ENCODE measurements at places on chromosomes 13 and 19.

DNA sequence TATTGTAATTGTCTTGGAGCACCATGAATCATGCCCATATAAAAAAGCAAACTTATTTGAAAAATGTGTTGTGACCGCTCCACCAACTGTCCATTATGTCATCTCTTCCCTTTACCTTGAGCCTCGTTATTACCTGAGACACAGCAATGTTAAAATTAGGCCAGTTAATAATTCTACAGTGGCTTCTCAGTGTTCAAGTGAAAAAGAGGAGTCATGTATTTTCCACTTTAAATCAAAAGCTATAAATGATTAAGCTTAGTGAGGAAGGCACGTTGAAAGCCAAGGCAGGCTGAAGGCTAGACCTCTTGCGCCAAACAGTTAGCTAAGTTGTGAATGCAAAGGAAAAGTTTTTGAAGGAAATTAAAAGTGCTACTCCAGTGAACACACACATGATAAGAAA lies 210.5 kb downstream of the GPC6 start:
- no peak for DNase-seq

DNA sequence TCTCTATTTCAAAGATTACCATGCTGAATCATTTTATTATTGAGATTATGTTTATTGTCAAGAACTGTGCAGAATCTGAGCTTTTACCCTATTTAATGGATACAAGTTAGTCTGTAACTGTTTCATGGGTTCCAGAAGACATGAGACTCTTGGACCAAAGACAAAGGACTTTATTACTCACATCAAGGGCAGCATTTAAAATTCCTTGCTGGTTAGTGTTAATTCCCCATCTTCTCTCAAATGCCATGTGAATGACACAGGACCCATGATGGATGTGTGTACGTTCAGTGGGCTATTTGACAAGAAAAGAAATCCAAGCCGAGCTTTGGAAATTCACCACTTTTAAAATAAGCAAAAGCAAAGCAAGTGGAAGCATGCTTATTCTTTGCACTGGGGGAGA lies 139.9 kb downstream of the PCDH20 start:
- DNase-seq = no peak

DNA sequence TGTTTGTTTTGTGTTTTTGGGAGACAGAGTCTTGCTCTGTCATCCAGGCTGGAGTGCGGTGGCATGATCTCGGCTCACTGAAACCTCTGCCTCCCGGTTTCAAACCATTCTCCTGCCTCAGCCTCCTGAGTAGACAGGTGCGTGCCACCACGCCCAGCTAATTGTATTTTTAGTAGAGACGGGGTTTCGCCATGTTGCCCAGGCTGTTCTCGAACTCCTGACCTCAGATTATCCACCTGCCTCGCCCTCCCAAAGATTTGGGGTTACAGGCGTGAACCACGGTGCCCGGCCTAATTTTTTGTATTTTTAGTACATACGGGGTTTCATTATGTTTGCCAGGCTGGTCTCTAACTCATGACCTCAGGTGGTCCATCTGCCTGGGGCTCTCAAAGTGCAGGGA lies 8.3 kb upstream of the ZNF681 start:
- DNase-seq = no peak

DNA sequence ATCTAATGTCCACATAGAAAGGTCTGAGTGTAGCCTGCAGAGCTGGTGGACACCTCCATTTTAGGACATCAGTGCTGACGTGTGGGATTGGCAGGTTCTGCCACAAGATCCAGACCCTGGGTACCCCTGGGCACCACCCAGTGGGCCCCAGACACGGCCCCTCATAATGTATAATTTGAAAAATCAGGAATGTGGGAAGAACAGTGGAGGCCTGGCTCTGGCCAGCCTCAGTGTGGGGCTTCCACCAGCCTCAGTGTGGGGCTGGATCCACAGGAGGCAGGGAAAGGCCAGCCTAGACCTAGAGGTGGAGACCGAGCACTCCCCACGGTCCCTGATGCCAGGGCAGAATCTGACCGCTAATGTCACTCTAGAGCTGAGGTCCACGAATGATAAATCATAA lies 150.7 kb upstream of the SOX1 start:
- no peak for DNase-seq

GRCh38 chr13:99355267-99356011 lies 48.2 kb upstream of the GPR183 start:
- no peak for DNase-seq

- DNase-seq = no peak
These were observed 216.5 kb downstream of the TSHZ3 start for GRCh38 chr19:31132753-31133110.

DNA sequence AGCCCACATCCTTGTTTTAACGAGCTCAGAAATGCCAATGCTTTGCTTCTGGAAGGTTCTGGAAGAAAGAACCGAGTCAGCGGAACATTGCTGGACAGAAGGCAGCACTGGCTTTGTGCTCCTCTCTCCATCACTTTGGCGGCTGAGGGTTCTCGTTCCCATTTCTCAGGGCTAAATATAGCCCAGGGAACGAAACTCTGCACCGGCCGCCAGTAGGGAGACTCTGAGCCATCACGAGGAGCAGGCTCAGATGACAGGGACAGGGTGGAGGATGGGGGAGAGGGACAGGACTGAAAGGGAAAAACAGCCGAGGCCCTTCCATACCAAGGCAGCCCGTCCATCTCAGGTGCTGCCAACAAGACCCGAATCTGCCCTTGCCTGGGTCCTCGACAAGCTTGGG lies 166.4 kb downstream of the CACNA1A start:
- no peak for DNase-seq

- DNase-seq = no peak
These were observed 108.3 kb upstream of the ZNF536 start for GRCh38 chr19:30263830-30264381.
